ENCODE measurements at places on chromosomes 12 and 14.

DNA sequence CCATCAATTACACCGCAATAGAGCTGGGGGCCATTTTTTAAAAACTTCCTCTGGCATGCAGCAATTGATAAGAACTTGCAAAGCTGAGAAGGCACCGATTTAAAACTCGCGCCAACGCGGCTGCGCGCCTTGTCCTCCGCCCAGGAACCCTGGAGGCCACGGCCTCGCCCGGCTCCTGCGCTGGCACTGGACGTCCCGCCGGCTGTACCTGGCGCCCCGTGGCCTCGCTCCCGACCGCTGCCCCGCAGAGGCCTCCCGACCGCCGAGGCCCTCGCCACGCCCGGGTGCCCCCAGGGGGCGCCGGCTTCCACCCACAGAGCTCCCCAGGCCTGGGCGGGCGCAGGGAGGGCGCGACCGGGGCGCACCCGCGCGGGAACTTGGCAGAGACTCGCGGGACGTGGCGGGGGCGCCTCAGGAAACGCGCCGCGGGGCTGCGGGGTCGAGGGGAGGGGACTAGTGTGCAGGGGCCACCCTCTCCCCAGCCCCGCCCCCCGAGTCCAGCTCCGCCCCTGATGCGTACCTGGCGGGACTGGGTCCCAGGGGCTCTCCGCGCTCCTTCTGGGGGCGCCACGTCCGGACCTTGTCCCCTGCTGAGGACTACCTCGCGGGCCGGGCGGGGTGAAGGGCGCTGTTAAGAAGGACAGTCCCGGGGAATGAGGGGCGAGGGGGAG lies 65.7 kb downstream of the TNFAIP2 start:
- DNase-seq: no peak

- DNase-seq: no peak
Observed at GRCh38 chr12:83843541-83843940, 1069.1 kb downstream of the SLC6A15 start.

DNA sequence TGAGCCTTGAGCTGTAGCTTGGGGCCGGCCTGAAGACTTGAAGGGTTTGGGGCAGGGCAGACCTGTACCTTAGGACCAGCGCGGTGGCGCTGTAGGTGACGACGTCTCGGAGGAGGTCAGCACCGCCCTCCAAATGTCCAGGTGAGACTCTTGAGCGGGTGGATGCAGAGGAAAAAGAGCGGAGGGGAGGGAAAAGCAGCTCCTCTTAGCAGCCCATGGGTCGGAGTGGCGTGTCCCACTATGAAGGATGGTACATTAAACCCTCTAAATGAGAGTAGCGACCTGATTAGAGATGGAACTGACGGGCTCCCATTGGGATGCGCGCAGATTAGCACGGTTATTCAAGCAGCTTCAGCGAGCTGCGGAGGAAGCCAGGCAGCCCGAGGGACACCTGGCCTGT lies 77.0 kb upstream of the MAP1LC3B2 start:
- DNase-seq: no peak

GRCh38 chr14:28116716-28117115 lies 649.9 kb upstream of the FOXG1 start:
- no peak for DNase-seq

DNA sequence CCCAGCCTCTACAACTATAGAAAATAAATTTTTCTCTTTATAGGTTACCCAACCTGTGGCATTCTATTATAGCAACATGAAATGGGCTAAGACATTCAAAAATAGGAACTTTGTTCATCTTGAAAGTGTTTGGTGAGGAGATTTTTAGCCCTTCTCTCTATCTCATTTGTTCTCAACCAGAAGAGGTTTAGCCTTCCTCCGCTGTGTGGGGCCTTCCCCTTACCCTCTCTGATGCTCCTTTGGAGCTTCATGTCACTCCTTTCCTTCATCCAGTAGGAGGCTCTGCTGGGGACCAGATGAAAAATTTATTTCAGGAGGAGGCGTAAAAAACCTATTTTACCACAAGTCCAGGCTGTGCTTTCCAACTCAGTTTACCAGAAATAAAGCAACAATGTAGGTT lies 94.1 kb downstream of the RTN1 start:
- no peak for DNase-seq

DNA sequence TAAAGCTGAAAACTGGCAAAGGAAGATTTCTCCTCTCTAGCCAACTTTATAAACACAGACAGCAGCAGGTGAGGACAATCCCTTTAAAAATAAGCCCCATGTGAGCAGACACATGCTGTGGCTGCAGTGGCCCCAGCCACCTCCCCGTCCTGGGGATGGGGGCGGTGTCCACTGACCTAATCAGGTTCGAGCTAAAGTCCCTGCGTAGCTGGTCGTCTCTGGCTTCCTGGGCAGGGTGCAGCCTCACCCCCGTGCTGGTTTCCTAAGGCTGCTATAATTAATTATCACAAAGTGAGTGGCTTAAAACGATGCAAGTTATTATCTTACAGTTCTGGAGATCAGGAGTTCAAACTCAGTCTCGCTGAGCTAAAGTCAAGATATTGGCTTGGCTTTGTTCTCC lies 1.0 kb downstream of the BDKRB1 start:
- DNase-seq: no peak

GRCh38 chr14:59225281-59225680 lies 36.8 kb downstream of the DAAM1 start:
- DNase-seq: no peak

DNA sequence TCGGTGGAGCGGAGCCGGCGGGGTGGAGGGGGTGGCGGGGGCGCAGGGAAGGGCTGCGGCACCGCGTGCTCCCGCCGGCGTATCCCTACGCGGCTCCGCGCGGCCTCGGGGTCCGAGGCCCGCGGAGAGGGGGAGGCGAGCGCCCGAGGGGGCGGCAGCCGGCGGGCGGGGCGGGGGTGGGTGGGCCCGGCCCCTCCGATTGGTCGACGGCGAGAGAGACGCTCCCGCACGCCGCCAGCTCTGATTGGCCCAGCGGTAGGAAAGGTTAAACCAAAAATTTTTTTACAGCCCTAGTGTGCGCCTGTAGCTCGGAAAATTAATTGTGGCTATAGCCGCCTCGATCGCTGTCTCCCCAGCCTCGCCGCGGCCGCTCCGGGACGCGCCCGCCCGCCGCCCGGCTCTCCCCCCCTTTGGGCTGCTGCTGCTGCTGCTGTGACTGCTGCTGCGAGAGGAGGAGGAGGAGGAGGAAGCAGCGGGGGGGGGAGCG lies at the start of gene FOXG1:
FOXG1 (plus strand) TSS at position 319 of the 487 bp plus-strand sequence. CDS start 493 bp downstream, outside the sequence.
- DNase-seq: no peak

- no peak for DNase-seq
Observed at GRCh38 chr12:24605916-24606315, 343.0 kb downstream of the BCAT1 start.

DNA sequence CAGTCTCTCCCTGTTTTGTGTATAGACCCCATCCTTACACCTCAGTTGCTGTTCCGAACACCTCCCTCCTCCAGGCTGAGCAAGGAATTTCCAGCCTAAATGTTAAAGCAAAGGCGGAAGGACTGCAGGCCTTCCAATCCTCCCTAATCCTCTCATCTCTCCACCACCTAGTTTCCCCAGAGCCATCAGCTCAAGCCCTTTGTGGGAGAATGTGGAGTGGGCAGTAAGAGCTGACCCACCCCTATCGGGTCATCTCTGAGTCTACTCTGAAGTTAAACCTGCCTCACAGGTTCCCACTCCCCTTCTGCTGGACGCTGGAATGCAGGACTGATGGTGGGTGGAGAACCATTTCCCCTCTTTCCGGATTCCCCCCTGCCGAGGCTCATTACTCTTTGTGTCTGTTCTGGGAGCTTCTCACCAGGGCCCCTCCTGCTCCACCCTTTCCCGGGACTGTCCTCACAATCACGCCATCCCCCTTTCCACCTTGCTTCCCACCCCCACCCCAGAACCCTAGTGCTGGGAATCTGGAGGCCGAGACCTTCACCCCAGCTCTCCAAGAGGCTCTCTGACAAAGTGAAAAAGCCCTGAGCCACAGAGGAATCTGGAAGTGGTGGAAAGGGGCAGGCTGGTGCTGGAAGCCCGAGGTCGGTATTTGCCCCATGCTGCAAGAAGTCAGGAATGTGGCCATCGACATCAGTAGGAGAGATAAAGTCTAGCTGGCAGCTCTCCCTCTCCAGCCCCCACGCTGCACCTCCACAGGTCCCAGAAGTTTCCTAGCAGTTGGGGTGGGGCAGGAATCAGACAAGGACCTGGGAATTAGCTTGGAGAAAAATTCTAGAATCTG lies 3.3 kb upstream of the KRT18 start:
- DNase-seq: peak; percentile 72

- DNase-seq: no peak
Observed at GRCh38 chr12:126474703-126475102, 1409.5 kb downstream of the AACS start.

DNA sequence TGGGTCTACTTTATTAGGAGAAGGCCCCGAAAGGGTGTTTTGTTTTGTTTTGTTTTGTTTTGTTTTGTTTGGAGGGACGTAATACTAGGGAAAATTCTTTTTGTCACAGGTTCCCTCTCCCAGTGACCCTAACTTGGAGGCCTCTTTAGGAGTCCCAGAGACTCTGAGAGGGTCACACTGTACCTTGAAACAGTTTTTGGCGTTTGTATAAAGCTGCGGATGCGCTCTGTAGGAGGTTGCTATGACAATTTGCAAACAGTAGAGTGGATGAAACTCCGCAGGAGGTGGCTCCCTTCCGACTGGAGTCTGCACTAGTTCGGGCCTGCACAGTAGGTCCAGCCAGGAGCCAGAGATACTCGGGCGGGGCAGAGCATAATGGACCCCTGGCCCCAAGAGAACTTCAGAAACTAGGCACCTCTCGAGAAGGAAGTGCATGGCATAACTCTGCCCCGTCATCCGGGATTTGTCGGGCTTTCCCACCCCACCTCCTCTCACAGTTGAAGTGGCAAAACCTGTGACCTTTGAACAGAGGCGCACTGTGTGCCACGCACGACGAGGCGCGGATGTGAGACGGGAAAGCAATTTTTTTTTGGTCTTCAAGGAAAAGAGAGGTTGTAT lies 1.3 kb upstream of the DYRK2 start:
- no peak for DNase-seq

GRCh38 chr12:92673756-92674155 lies 29.0 kb upstream of the PLEKHG7 start:
- DNase-seq: no peak

DNA sequence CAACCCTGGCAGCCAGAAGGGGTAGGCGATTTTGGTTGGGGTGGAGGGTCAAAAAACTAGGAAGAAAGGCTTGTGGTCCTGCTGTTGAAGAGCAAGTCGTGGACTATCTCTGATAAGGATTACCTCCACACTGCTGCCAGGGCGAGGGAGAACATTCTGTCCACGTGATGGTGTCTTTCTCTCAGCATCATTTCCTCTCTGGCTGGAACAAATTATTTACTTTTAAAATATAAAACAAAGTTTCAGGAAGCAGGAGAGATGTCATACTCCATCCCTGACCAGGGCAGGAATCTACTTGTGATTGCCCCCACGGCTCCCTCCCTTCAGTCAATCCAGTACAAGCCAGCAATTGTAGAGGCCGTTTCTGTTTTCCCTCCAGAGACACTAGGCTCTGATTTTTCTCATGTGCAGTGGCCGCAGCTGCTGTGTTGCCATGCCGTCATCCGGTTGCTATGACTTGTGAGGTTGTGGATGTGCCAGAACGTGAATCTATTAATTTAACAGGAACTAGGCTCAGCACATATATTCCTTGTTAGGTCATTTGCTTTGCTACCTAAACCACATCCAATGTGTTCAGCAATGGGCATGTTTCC lies 61.5 kb upstream of the PTGR2 start:
- DNase-seq: no peak

DNA sequence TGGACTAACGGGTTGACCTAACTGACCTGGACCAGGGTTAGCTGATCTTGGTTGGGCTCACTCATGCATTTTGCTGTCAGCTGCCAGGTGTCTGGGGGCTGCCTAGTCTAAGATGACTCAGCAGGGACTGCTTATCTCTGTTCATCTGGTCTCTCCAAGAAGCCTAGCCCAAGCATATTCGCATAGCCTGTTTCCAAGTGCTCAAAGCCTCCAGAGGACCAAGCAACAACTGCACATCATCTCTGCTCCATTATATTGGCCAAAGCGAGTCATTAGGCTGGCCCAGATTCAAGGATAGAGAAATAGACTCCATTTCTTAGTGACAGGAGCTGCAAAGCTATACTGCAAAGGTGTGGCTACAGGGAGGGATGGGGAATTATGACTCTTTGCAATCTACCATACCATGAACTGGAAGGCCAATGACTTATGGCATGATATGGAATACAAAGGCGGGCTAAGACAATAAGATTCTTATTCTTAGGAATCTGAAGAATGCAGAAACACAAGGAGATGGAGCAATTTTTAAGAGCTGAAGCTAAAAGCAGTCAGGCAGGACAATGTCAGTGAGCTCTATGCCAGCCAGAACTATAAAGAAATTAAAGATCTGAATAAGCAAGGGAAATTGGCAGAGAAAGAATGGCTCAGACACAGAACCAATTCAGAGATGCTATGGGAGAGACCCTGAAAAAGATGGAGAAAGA lies 194.6 kb upstream of the FSCB start:
- DNase-seq: no peak

- DNase-seq: no peak
Observed at GRCh38 chr14:72598306-72598705, 295.6 kb downstream of the DPF3 start.

DNA sequence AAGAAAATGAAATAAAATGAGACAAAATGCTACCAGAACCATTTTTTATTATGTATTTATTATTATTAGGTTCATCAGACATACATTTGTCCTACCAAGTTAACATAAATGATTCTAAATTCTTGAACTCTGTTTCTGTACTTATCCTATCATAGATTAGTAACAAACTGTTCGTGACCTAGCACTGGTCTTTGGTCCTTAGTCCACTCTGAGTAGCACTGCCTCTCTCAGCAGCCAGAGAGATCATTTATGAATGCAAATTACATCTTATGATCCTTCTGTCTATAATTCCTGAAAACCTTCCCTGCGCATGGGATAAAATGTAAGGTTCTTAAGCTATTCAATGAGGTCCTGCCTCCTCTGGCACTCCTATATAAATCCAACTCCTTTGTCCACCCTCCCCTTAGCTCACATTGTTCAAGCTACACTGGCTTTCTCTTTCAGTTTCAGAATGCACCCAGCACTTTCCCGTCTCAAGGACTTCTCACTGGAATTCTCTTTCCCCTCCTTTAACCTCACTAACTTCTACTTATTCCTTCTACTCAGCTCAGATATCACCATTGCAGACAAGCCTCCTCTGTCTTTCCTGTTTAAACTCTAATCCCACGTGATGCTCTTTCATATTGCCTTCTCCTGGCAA lies 17.1 kb downstream of the PDZRN4 start:
- no peak for DNase-seq

Measured in type B pancreatic cell (in vitro differentiated cells).